ENCODE measurements at places on chromosomes 3 and 15.

DNA sequence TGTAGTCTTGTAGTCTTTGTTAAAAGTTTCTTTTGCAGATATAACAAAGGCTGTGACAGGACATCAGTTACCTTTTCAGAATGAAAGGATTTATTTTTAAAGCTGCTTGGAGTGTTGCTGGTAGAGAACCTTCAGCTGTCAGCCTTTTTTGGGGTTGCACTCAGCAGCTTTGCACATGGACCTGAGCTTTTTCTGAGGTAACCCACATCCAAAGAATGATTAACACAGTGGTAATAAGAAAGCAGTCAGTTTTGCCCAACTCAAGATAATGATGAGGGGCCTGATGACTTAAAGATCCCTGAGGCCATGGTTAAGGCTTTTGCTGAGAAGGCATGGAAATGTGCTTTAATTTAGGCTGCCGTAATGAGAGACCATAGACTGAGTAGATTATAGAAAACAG, 1042.7 kb downstream of the PLOD2 start:
- DNase-seq = no peak

DNA sequence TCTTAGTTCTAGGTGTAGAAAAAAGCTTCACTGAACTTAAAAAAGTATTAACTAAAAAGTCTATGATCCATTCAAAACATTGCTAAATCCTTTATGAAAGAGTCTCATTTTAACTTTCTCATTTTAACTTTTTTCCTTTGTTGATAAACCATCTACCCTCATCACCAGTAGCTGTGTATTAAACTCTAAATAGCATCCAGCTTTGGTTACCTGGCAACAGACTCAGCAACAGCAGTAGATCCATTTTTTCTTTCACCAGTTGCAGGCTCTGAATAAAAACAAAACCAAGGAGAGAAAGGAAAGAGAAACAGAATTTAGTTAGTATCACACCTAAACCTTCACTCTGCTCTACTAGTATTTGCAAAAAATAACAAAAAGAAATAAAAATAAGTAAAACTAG, 51.6 kb downstream of the TP53BP1 start:
- no peak for DNase-seq

DNA sequence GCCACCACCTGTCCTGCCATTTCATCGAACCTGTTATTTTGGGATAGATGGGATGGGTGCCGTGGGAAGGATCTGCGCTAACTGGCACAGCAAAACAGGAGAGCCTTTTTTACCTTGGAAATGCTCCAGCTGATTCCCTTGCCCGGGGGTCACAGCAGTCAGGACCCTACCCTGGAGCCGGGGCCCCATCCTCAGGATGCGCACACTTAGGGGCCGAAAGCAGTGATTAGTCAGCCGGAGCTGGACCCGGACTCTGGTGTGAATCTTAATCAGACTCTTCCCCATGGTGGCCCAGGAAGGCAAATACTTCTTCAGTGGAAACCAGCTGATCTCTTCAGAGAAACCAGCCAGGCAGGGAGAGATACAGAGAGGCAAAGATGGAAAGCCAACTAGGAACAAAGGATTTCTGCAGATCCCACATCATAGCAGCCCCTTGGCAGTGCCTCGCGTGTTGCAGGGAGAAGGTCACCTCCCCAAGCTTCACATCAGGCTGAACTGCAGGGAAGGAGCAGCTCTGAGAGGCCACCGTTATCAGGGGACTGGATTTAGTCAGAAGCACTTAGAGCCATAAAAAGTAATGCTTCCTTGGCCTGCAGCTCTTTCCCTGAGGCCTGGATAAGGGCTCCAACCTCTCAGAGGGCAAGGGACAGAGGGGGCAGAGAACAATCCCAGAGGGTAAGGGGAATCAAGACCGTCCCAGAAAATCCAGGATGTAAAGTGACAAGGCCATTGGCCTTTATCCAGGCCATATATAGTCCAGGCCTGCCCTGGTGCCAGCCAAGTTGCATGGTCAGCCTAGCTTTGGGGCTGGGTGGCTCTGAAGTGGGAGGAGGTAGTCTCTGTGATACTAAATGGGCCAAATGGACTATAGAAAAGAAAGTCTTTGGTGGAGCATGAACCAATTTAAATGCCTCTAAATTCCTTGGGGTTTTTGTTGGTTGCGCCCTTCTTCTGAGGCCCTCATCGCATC, 52.9 kb downstream of the WDR76 start:
- DNase-seq = no peak

- no peak for DNase-seq
Observed at GRCh38 chr15:35107122-35107521, 22.0 kb upstream of the NANOGP8 start.

DNA sequence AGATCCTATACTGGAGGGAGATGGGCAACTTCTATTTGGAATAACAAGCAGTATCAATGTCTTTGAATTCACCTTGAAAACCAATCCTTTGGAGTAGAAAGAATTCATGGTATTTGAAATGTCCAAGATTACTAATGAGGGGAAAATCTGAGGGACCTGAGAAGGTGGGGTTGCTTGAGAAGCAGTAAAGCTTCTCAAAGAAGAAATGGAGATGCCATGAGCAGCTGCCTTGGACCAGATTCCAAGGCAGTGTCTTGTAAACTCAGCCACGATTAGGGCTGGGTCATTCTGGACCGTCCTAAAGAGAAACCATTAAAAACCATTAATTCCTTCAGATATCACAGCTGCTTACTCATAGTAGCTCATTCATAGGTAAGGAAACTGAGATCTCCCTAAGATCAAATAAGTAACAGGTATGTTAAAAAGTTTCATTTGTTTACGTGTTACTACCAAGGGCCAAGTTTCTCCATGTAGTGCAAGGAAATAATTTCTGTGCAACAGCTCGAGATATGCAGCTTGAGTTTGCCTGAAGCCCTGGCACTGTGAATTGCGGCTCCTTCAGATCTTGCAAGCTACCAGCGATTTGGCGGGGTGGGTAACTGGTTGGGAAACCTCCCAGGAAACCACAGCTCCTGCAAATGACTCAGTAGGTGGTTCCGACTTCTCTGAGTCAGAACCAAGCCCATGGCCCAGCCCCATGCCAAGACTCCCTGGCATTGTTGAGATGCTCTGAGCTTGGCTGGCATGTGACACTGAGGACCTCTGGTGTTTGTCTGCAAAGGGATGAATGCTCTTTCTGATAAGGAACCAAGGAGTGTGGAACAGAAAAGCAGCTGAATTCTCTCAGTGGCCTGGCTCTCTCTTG, 296.8 kb downstream of the RORA start:
- DNase-seq = no peak

Measured in bone marrow (tissue), 2 donors.